ENCODE measurements at places on chromosomes 12 and 14. TPM values are rescaled to one million over a fixed set of nuclear protein-coding genes. Genes with fewer than 3 reads are reported as not detected.

Gene SMCO2
- total RNA-seq: 0.18 TPM

Gene NPFF
- total RNA-seq: not detected

Gene MPHOSPH9
- 62.6 TPM for total RNA-seq

Gene MRPL42
- 53.1 TPM for total RNA-seq

Gene CRIP1
- total RNA-seq: 32.8 TPM

Gene OTUB2
- 3.7 TPM for total RNA-seq

Gene MFAP5
- 42.2 TPM for total RNA-seq

Gene SMCO3
- 3.3 TPM for total RNA-seq

Measured in metanephros (tissue), 2 donors.